ENCODE measurements at places on chromosomes 4 and X.

DNA sequence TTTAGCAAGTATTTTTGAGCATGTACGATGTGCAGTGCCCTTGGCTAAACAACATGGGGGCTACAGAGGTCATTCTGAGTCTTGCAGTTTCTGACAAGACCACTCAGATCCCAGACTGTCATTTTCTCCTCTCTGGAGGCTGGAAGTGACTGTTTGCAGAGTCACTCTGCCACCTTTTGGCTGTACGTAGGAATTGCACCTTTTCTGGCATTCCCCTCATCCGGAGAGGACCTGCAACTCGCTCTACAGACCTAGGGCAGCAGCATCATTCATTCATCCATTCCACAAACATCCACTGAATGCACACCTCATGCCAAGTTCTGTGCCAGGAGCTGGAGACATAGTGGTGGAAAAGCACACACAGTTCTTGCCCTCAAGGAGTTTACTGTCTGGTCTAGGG is 160.4 kb upstream of the GPR101 start:
- peak; percentile 36 for DNase-seq

- DNase-seq, result no peak
Observed at GRCh38 chr4:163331629-163332376, 593 bp downstream of the NPY1R start.

- no peak for DNase-seq
Observed at GRCh38 chrX:18956303-18957032, 27.4 kb downstream of the PHKA2 start.

GRCh38 chrX:67949270-67949669 is 405.4 kb downstream of the AR start:
- DNase-seq, result no peak

DNA sequence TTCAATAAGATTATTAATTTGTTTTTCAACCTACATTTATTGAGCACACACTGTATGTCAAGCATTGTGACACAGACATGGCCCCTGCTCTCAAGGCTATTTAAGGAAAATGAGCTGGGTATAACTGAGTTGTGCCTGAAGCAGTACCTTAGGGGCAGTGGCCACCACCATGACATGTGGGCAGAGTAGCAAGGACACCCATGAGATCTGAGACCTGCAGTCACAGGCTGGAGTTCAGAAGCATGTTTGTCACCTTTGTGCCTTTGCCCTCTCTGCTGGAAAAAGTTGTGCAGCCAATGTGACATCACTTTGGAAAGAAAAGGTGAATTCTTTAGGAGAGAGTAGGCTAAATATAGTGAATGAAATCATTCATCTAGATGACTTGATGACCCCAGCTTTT is 501.3 kb downstream of the BCOR start:
- DNase-seq, result no peak

GRCh38 chr4:55312489-55313101 is 33.4 kb upstream of the SRD5A3 start:
- peak; percentile 16 for DNase-seq

DNA sequence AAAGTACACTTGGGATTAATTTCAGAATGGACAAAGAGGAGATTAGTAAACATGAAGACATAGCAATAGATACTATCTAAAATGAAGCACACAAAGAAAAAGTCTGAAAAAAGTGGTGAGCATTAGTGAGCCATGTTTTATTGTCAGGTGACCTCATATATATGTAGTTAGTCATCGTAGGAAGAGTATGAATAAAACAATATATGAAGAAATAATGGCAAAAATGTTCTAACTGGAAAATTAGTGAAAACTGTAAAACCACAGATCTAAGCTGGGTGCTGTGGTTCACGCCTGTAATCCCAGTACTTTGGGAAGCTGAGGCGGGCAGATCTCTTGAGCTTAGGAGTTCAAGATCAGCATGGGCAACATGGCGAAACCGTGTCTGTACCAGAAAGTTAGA is 67.9 kb downstream of the RBPJ start:
- no peak for DNase-seq

- DNase-seq, result no peak
Observed at GRCh38 chr4:89720981-89721380, 116.0 kb downstream of the SNCA start.

- DNase-seq, result no peak
Observed at GRCh38 chr4:147958489-147959065, 226.7 kb downstream of the ARHGAP10 start.

- DNase-seq, result no peak
Observed at GRCh38 chrX:153642051-153642654, 4.8 kb upstream of the DUSP9 start.

GRCh38 chrX:77742788-77743476 is 43.1 kb downstream of the ATRX start:
- no peak for DNase-seq

Measured in HT1080 (cell line).